ENCODE measurements at places on chromosomes 7 and 10.

DNA sequence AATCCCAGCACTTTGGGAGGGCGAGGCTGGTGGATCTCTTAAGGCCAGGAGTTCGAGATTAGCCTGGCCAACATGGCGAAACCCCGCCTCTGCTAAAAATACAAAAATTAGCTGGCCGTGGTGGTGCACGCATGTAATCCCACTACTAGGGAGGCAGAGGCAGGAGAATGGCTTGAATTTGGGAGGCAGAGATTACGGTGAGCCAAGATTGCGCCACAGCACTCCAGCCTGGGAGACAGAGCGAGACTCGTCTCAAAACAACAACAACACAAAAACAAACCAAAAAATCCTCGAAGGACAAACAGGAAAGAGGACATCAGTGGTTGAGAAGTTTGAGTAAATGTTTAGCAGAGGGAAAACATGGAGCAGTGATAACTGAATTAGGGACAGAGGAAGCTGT lies 52.3 kb upstream of the FAM3C start:
- no peak for DNase-seq

DNA sequence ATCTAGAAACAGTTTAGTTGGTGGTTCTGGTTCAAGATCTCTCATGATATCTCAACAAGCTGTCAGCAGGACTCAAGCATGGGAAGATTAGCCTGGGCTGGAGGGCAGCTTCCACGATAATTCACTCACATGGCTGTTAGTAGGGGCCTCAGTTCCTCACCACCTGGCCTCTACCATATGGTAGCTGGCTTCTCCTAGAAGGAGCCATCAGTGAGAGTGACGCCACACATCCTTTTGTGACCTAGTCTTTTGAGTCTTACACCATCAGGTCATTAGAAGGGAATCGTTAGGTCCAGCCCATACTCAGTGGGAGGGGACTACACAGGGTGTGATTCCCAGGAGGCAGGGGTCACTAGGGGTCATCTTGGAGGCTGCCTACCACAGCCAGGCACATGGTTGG lies 239.3 kb upstream of the PLPP4 start:
- DNase-seq, result no peak

GRCh38 chr7:51029131-51029530 lies 246.4 kb upstream of the GRB10 start:
- DNase-seq, result no peak

- no peak for DNase-seq
Measured at GRCh38 chr10:101341438-101341837, 12.5 kb upstream of the BTRC start.

DNA sequence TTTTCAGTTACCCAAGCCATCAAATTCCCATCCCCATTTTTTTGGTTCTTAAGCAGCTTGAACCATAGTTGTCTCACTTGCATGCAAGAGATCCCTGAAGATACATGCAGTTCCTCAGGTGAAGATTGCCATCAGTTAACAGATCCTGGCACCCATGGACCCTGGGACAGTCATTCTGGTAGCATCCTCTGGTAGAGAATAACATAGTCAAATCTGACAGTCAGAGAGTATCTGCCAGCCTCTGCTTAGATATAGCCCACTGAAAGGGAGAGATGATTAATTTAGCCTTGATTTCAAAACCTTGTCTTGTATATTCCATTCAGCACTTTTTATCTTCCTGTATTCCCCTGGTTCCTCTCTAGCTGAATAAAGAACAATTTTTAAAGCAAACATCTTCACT lies 280.4 kb downstream of the KCNMA1 start:
- no peak for DNase-seq

DNA sequence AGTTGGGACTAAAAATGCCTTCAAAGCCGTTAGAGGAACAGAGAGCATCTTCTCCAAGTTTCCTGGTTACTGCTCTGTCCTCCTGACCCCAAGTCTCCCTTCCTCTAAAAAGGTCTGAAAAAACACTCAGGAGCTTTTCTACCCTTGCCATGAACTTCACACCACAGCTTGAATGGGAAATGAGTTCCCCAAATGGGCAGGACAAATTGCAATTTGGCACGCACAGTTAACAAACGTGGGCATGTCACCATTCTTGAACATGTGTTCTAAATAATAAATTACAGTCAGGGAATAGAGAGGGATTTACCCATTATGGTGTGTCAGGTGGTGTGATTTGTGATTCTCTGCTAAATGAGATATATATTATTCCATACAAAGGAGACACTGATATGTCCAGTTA lies 91.2 kb upstream of the WNT16 start:
- no peak for DNase-seq

GRCh38 chr7:112635742-112636141 lies 154.5 kb downstream of the TMEM168 start:
- DNase-seq, result no peak

- no peak for DNase-seq
Measured at GRCh38 chr7:88599528-88599927, 160.0 kb upstream of the ZNF804B start.

DNA sequence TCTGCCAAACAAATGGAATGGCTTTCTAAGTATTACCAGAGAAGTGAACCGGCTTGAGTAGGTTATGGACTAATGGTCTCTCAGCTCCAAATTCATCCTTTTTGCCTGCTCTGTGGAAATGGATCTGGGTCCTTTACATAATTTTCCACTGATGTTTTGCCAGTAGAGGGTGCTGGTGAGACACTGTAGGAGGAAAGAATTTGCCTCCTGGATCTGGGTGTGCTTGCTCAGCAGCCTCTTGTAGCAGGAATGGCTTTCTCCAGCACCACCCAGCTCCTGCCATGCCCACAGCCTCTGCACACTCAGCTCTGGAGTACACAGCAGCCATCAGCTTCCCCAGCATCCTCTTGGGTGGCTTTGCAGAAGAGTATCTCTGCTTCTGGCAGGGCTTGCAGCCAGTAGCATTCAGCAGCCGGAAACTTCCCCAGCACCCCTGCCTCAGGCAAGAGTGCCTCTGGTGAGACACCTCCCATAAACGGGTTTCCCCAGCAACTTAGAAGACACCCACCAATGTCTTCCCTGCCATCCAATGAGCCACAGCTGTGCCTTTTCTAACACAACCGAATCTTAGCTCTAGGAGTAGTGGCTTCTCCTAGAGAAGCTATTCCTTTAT lies 235.0 kb upstream of the PLPP4 start:
- no peak for DNase-seq

GRCh38 chr10:46229144-46229563 lies 57.6 kb upstream of the ANTXRL start:
- DNase-seq, result no peak

GRCh38 chr7:139231513-139232376 lies 708 bp downstream of the UBN2 start:
- no peak for DNase-seq

DNA sequence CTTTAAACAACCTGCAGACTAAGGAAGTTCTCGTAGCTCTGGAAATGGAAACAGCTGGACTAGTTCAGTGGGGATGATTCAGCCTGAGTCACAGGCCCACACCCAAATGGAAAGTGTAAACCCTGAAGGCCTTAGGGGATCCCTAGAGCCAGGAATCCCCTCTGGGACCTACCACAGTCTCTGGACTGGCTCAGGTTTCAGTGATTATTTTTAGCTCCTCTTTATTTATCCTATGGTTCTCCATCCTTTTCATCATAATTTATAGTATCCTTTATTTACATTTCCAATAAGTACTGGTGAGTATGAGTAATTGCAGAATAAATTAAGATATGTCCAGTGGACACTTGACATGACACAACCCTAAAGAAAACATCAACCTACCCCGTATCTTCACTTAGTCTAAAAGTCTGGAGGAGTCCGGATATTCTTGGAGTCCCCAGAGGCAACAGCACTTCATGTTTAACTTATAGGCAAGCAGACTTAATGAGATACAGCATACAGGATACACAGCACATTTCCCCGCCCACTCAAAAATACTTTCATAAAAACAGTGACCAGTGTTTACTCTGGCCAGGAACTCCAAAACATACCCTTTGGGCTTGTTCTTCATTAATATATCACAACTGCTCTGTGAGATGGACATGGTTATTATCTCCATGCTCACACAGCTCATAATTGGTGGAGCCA lies 28.4 kb upstream of the SEMA3E start:
- DNase-seq, result no peak

- no peak for DNase-seq
Measured at GRCh38 chr10:89602919-89603318, 42.1 kb downstream of the PANK1 start.

DNA sequence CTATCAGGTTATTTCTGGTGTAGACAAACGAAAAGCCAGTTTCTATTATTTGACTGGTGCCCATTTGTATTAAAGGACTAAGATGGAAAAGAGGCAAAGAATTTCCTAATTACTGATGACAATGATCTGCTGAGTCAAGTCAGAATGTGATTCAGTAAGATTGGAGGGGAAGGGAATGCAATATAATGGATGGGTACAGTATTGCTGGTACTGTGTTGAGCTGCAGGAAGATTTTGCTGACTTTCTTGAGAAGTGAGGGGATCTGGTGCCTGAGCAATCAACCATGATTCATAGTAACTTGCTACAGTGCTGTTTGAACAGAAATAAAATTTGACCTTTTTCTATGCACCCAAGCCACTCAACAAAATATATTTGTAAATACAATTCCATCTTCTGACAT lies 139.1 kb upstream of the RHEB start:
- DNase-seq, result no peak

DNA sequence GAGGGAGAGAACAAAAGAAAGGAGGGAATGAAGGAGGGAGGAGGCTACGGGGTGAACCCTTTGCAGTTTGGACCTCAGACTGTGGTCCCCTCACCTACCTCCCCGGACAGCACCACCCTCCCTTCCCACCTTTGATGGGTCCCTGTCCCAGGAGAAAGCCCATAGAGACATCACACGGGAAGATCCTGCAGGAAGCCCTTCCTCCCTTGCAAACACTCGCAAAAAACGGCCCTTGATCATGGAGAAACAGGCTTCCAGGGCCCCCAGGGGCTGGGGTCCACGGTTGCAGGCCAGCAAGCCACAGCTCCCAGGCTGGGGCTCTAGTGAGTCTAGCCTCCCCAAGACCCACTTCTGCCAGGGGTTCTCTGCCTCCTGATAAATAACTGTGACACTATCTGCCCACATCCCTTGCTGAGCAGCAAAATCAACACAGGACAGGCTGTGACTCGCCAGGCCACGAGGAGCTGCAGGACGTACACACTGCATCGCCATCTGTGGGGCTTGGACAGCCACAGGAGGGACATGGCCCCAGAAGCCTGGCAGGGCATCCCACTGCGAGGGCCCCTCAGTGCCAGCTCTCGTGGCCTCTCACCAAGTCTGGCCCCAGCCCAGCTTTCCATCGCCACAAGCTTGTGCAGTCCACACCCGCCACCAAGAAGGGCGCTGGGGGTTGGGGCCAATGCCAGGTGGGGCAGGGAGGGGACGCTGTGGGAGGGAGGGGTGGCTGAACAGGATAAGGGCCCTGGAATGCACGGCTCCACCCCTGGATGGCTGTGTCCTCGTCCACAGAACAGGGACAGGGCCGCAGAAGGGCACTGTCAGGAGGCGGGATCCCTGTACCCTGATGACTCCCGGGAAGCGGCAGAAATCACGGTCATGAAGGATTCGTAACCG lies 34.2 kb downstream of the PDGFA start:
- DNase-seq, result no peak

- no peak for DNase-seq
Measured at GRCh38 chr10:4170181-4170580, 385.2 kb upstream of the KLF6 start.

DNA sequence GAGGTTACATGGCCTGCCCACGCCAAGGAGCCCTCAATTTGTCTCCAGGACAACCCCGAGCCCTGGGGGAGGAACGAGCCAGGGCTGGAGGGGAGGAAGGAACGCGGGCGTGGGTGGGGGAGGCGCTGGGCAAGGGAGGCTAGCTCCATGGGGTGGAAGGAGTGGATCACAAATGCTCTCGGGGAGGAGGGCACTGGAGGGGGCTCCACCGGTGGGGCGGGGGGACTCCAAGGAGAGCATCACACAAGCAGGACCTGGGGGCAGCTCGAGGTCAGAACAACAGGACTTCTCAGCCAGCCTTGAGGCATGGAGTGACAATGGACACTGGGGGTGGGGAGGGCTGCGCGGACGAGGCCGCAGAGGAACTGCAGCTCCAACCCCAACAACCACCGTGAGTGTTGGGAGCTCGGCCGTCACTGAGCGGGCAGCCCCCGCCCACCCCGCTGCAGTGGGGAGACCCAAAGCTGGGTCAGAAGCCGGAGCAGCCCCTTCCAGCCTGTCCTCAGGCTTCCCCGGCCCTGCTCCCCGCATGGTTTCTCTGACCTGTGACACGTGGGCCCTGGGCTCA lies 41.1 kb downstream of the STK32C start:
- DNase-seq, result no peak

DNA sequence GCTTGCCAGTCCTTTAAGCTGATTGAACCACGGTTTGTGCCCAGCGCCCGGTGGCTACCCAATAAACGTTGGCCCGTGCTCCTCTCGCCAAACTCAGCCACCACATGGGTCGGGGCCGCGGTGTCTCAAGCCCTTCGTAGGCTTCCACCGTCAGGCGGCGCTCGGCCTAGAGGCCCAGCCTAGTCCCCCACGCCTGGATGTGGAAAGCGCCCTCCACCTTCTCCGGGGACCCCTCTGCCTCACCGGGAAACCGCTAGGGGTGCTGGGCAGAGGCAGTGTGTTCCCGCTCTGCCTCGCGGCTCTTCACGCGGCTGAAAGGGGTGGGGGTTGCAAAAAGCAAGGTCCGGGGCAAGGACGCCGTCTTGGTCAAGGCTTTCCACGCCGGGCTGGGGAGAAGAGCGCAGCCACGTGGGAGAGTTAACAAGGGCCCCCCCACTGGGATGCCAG lies 29.8 kb downstream of the LEP start:
- no peak for DNase-seq

GRCh38 chr10:4947635-4948596 lies 15.3 kb upstream of the AKR1C1 start:
- DNase-seq, result peak; percentile 9

DNA sequence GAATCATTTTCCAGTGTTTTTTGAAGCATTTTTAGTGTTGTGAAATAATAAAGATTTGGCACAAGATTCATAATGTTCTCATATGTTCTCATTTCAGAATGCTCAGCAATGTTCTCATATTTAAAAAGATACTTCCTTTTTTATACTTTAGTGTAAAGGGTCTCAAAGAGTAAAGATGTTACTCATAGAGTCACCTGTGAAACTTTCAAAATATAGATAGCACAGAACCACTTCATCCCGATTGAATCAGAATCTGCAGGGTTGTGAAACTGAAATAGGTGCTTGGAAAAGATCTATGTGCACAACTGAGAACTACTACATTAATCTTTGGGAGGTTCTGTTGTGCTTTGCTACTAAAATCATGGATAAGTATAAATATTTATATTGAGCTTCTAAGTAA lies 144.7 kb downstream of the MDFIC start:
- DNase-seq, result no peak

GRCh38 chr7:109745677-109746410 lies 1176.2 kb downstream of the DNAJB9 start:
- no peak for DNase-seq

GRCh38 chr10:76049581-76050290 lies 618.3 kb downstream of the LRMDA start:
- no peak for DNase-seq

- DNase-seq, result no peak
Measured at GRCh38 chr10:124116771-124117510, 23.5 kb upstream of the CHST15 start.

GRCh38 chr7:98051118-98051744 lies 55.4 kb upstream of the LMTK2 start:
- DNase-seq, result no peak
